ENCODE measurements at places on chromosomes 13 and 19. TPM values are rescaled to one million over a fixed set of nuclear protein-coding genes. Genes with fewer than 3 reads are reported as not detected.

- DNase-seq: no peak
These were observed 275.2 kb upstream of the GPC6 start for GRCh38 chr13:92951273-92951890.

GRCh38 chr13:97273341-97273831 is 51.3 kb downstream of the MBNL2 start:
- DNase-seq: peak; percentile 83

DNA sequence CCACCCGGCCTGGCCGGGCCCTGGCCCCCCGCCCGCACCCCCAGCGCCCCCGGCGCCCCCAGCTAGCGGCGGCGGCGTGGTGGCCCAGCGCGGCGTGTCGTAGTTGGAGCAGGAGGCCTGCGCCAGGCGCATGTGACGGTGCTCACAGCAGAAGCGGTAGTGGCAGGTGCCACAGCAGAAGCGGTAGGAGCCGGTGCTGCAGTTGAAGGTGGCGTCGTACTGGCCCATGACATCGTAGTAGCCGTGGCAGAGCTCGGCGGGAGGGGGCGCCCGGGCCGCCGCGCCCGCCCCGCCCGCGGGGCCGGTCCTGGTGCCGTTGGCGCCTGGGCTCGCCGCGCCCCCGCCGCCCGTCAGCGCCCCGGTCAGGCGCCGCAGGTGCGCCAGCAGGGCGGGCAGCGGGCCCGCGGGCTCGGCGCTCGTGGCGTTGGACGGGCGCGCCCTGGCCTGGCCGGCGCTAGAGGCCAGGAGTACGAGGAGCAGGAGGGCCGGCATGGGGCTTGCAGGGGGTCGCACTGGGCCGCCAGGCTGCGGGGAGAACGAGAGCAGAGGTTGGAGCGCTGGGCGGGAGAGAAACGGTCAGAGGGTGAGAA is 633 bp downstream of the SHISA7 start:
- DNase-seq: no peak

- peak; percentile 48 for DNase-seq
These were observed 575.8 kb downstream of the DACH1 start for GRCh38 chr13:71290963-71291841.

The ACER1 gene
- not detected for total RNA-seq

The CYP4F8 gene
- not detected for total RNA-seq

The DCT gene
- total RNA-seq: 0.07 TPM

The RFPL4A gene
- total RNA-seq: not detected

All from MCF 10A (cell line).